ENCODE measurements at places on chromosomes 12 and 14.

DNA sequence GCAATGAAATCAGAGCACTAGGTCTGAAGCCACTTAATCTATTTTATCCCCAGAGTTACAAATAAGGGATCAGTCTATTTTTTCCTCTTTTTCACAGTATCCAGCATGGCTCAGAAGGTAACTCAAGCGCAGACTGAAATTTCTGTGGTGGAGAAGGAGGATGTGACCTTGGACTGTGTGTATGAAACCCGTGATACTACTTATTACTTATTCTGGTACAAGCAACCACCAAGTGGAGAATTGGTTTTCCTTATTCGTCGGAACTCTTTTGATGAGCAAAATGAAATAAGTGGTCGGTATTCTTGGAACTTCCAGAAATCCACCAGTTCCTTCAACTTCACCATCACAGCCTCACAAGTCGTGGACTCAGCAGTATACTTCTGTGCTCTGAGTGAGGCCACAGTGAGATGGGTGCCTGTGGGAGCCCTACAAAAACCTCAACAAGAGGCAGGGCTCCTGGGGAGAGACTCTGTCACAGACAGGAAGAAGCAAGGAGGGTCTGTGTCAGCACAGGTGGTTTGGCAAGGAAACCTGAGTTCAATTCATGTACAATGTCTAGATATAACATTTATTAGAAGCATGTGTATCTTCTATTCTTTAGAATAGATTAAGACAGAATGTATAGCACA is 334.3 kb upstream of the OR4E1 start:
- no peak for DNase-seq

GRCh38 chr14:100871234-100872186 is 32.0 kb downstream of the RTL1 start:
- DNase-seq, result no peak

DNA sequence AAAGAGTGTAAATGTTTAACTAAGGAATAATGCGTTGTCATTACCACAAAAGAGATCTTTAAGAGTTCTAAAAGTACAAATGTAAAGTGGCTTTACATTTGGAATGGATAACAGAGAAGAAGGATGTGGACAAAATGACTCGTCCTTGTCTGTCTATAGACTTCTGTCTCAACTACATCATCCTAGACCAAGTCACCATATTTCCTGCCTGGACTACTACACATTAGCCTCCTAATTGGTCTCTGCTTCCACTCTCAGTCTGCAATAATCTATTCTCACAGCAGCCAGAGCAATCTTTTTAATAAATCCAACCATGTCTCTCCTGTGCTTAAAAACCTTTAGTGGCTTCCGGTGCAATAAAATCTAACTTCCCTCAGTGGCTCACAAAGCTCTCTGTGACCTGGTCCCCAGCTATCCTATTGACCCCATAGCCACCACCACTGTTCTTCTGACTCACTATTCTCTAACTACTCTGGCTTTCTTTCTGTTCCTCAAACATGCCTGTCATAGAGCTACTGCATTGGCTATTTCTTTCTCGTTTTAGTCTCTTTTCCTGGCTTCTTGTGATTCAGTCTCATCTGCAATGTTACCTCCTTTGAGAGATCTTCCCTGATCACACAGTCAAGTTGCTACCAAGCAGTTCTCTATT is 91.1 kb downstream of the MYF5 start:
- no peak for DNase-seq

DNA sequence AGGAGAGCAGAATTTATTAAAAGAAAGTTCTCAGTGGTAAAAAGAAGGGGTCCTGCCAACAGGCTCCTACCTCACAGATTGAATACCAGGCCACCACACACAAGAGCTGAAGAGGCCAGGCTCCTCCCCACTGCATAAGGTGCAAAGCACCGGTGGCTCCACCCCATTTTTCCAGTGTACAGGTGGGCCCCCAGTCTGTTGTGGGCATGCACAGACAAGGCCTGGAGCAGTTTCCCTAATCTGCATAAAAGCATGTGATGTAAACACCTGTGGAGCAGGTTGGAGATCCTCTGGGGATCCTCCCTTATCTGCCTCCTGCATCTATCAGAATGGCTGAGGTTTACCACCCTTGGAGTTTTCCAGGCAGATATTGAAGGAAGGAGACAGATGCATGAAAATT is 45.7 kb upstream of the PDZRN4 start:
- no peak for DNase-seq

DNA sequence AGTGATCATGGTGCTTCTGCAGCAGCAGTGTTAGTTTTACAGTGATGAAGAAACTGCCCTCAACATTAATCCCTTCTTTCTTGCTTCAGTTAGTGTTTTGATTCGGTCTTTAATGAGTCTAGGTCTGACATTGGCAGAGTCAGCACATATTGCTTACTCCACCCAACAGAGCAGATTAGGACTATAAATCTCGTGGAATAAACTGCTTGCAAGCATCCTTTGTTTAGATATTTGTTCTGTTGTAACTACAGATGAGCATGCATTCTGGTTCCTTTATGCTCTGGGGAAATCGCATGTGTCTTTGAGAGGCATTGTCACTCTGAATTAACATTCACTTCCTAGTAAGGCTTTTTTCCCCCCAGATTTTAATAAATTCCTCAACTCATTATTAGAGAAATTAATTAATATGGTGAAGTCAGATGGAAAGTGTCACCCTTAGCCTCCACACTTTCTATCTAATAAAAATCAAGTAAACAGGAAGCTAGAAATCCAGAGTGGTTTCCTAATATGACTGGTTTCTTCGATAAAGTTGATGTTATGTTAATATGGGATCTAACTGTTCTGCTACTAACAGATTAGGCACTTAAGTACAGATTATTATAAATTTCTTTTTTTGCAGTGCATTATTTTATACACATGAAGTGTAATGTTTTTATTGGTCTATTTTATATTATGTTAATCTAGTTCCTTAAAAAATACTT is 86.2 kb upstream of the SSTR1 start:
- DNase-seq, result no peak

DNA sequence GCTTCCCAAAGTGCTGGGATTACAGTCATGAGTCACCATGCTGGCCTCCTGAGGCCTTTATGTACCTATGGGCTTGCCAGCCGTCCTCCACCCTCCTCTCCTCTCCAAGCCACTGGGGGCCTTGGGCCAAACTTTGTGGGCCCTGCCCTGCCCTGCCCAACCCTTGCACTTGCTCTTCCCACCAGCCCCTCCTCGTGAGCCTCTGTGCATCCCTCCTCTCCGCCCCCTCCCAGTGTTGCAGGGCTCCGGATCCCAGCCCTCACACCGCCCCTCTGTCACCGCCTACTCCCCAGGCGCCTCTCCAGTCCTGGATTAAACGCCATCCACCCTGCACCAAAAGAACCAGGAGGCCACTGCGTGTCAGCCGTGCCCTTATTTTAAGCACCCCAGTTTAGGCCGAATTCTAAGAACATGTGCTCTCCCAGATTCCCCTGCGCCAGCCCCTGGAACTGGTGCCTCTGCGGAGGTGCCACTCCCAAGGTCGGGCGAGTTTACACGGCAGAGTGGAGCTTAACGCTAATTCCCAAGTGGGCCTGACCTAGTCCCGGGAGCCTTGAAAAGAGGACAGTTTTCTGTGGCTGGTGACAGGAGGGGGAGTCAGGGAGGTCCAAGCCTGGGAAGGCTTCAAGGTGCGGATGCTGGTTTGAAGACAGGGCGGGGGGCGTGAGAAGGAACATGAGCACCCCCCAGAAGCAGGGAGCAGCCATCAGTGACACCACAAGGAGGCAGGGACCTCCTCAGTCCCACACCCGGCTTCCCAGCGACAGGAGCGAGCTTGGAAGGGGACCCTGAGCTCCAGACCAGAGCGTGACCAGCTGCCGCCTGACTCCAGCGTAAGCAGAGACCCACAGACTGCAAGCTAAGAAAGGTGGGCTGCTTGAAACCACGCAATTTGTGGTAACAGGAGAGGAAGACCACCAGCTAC is 21.2 kb upstream of the CDCA4 start:
- no peak for DNase-seq

- DNase-seq, result no peak
Measured at GRCh38 chr12:107679336-107679735, 6.3 kb upstream of the PWP1 start.

GRCh38 chr12:47943623-47944340 is 19.6 kb upstream of the TMEM106C start:
- no peak for DNase-seq

DNA sequence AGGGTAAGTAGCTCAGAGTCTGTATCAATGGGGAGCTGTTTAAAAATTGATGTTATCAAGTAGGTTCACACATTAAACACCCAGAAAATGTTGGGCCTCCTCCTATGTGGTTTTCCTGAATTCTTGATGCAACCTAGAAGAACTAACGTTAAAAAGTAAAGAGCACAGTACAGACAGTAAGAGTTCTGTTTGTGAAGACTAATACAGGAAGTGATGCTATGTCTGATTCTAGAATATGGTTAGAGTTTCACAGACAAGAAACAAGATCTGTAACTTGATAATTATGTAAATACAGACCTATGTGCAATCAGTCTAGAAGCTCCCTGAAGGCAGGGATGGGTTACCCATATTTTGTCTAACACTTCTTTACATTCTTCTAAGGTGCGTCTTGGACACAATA is 214.9 kb upstream of the BTG1 start:
- no peak for DNase-seq

DNA sequence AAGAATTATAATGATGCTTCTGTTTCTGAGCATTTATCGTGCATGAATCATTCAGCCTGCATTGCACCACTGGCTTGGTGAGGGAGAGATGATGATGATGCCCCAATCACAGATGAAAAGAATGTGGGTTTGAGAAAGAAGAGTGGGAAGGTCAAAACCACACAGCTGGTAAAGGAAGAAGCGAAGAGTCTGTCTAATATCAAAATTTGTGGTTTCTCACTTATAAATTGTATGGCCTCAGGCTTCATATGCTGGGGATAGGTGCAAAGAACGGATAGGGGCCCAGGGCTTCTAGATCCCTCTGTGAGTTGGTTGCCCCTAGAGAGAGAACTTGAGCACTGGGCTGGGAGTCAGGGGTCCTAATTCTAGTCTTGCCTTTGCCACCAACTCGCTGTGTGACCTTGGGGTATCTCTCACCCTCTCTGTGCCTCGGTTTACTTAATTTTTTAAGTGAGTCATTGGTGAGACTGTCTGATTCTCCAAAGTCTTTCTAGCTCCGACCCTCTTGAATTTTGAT is 2.2 kb downstream of the OASL start:
- DNase-seq, result peak; percentile 48

All from stimulated activated naive CD8-positive, alpha-beta T cell treated with anti-CD3 and anti-CD28 coated beads, Interleukin-15, Interleukin-2, amounts not matched to agents 100 U/mL and 50 U/mL, for 24 hours (primary cell).